ENCODE measurements at places on chromosomes 16 and 17. TPM values are rescaled to one million over a fixed set of nuclear protein-coding genes. Genes with fewer than 3 reads are reported as not detected.

SCARF1 gene
- polyA plus RNA-seq: 5.4 TPM

KPNA2 gene
- 86.6 TPM for polyA plus RNA-seq

ZNF652 gene
- 16.8 TPM for polyA plus RNA-seq

GPR179 gene
- not detected for polyA plus RNA-seq

ATP2C2 gene
- not detected for polyA plus RNA-seq

TEX14 gene
- 0.90 TPM for polyA plus RNA-seq

TEKT3 gene
- 1.7 TPM for polyA plus RNA-seq

GAS2L2 gene
- 1.2 TPM for polyA plus RNA-seq

Measured in neural cell (in vitro differentiated cells).